ENCODE measurements at places on chromosomes 6 and 20.

- DNase-seq = no peak
Observed at GRCh38 chr20:49348563-49348962, 70.7 kb upstream of the ZNFX1 start.

DNA sequence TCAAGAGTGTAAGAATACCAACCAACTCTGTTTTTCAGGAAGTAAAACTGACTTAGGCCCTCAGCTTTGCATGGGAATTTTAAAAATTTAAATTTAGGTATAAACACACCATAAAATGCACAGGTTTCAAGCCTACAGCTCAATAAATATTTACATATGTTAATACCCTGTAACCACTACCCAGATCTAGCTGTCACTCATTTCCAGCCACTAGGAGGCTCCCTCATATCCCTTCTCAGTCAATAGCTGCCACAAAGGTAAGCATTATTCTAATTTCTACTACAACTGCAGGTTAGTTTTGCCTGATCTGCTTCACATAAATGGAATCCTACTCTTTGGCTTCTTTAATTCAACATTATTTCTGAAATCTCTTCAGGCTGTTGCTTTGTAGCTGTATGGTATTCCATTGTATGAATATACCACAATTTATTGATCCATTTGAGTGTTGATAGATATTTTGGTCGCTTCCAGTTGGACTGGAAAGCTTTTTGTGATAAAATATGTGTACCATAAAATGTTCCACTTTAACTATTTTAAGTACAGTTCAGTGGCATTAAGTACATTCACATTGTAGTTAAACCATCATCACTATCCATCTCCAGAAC, 32.5 kb upstream of the MEI4 start:
- no peak for DNase-seq

GRCh38 chr6:44388135-44388487, 605 bp downstream of the CDC5L start:
- DNase-seq = no peak

DNA sequence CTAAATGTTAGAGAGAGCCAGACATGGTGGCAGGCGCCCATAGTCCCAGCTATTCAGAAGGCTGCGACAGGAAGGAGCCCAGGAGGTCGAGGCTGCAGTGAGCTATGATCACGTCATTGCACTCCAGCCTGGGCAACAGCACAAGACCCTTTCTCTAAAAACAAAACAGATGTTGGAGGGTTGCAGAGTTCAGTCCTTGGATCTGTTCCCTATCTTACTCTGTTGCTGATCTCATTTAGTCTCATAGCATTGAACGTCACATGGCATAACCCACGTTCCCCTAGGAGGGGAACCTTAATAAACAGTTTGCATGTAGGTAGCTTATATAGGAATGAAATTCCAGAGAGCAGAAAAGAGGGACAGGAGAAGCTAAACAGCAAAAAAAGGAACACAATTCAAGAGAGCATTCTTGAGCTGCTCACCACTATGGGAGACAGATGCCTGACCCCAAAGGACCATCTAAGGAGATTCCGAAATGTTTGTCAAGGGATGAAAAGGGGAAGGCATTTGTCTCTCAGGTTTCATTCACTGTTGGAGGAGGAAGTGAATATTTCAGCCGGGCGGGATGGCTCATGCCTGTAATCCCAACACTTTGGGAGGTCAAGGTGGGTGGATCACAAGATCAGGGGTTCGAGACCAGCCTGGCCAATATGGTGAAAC, 54.6 kb upstream of the PIM1 start:
- no peak for DNase-seq

- no peak for DNase-seq
Observed at GRCh38 chr6:47159763-47160162, 117.6 kb upstream of the ADGRF1 start.

GRCh38 chr20:36859700-36860330, 16.1 kb upstream of the TLDC2 start:
- DNase-seq = no peak

DNA sequence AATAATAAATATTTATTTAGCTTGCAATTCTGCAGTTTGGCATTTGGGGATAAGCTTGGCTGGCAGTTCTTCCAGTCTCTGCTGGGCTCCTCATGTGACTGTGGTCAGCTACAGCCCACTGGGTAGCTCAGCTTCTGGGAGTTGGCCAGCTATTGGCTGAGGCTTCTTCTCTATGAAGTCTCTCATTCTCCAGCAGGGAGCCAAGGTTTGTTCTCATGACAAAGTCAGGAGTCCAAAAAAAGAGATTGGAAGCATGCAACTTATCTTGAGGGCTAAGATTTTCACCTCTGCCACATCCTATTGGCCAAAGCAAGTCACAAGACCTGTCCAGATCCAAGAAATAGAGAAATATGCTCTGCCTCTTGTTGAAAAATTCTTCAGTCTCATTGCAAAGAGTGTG, 94.6 kb downstream of the SNAP25 start:
- no peak for DNase-seq

- DNase-seq = no peak
Observed at GRCh38 chr6:137093183-137094069, 48.7 kb upstream of the IL20RA start.

DNA sequence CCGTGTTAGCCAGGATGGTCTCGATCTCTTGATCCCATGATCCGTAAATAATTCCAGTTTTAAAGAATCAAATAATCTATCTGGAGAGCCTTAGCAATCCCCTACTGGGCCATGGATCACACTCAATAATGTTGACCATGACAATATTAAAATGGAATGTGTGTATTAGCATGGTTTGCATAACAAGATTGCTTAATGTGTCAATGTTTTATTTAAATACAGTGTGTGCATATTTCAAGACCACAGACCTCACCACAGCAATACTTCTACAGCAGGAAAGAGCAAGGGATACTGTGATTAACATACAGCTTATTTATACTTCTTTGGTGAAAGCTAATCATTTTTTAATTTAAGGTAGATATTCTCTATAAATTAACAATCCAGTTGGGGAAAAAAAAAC, 470.4 kb downstream of the TFAP2B start:
- DNase-seq = no peak

DNA sequence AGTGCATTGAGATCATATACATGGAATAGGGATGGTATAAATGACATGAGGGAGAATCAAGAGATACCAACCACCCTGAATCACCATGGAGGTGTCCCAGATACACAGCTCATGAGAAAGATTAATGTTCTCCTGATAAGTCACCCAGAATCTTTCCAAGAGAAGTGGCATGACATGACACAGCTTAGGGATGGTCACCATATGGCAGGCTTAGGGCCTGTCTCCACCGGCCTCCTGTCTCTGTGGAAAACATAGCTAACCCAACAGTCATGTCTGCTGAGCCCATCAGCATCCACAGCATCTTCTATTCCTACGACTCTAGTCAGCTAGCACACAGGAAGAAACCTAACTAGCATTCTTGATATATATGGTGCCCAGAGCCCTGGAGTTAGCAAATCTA, 133.3 kb downstream of the IPCEF1 start:
- DNase-seq = no peak

All from activated CD4-positive, alpha-beta T cell treated with anti-CD3 and anti-CD28 coated beads, Interleukin-2, amount 50 U/mL, for 48 hours (primary cell).